ENCODE measurements at places on chromosomes 6 and 20.

DNA sequence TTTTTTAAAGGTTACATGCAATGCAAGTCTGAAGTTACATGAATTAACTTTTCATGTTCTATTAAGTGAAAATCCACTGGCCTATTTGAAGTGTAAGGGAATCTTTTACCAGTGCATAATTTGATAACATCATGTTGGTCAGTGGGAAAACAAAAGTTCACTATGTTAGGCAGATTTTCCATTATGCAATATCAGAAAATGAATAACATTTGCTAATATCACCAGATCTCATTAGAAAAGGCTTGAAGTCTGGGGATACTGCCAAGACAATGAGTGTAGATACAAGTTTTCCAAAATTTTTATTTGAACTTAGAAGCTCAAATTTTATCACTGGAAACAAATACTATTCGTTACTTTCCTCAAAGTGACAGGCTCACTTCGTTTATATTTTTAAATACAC lies 296.4 kb upstream of the CDH4 start:
- no peak for DNase-seq

DNA sequence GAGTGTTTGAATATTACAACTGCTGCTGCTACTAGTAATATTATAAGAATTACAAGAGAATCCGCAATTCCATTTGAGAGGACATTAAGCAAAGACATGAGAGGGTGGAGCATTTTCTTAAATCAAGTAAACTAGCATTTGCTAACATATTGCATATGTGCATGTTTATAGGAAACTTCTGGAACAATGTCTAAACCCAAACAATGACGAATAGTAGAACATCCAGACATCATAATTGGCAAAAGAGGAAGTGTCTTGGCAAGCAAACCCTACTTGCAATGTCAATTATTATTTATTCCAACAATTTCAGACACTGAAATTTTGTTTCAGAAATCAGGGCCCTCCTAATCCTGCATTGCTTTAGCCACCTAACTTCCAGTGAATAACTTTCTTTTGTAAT lies 1155.3 kb upstream of the GJE1 start:
- no peak for DNase-seq

DNA sequence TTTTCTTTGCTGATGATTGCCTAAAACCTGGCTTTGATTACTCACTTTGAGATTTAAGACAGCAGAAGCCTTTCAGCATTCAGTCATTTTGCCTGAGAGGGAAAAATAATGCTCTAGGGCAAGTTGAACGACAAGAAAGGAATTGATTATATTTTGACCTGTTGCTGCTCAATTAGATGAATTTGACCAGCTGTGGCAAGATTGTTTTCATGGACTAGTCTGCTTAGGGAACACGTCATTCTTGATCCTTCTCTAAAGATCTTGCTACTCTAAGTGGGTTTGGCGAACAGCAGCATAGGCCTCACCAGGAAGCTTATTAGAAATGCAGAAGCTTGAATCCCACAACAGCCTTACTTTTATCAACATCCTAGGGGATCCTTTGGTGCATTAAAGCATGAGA lies 59.7 kb upstream of the PHACTR1 start:
- DNase-seq = no peak

- DNase-seq = no peak
These were observed 80.5 kb downstream of the SASH1 start for GRCh38 chr6:148423133-148423532.

GRCh38 chr6:169320013-169320412 lies 66.4 kb upstream of the THBS2 start:
- DNase-seq = no peak

GRCh38 chr20:25136643-25137559 lies 55.0 kb upstream of the VSX1 start:
- DNase-seq = no peak

- no peak for DNase-seq
These were observed 451.5 kb downstream of the PLCB1 start for GRCh38 chr20:8583566-8584043.

Data from urinary bladder (tissue), 4 donors.